ENCODE measurements at places on chromosomes 4 and X.

GRCh38 chr4:7074426-7074825 lies 6.6 kb upstream of the GRPEL1 start:
- no peak for DNase-seq

GRCh38 chr4:53598483-53598882 lies 7.2 kb upstream of the LNX1 start:
- DNase-seq: no peak

GRCh38 chr4:1200425-1201035 lies 28.1 kb upstream of the SPON2 start:
- DNase-seq: no peak

DNA sequence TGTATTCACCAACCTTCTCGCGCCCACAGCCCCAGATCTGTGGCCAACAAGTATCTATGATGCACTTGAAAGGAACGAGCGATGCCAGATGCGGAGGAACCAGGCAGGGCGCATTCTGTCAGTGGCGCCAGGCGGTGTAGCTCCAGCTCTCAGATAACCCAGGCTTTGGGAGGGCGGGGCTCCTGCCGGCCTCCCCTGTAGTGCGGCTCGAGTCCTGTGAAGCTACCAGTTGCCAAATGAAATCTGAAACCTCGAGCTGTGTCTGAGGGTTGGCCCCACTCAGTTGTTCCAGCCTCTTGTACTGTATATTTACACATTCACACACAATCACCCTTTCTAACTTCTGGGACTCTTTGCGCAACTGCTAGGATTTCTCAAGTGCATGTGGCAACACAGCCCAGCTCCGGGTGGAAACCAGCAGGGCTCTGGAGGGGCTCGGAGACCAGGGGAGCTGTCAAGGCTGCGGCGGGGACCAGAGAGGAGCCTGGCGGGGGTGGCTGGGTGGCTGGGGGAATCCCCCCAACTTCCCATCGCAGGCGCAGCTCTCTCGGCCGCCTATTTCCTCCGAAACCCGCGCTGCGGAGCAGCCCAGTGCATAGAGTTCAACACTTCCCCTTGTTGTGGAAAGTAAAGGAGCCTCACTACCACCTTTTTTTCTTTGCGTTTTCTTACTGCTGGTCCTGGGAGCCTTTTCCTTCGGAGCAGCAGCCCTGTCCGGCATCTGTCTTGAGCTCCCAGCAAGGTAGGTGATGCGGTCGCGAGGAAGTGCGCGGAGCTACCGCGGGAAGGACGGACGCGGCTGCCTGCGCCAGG lies at the start of gene ARHGAP24:
TSS of gene ARHGAP24 (plus strand) at position 333 of the 813 bp plus-strand sequence.
- DNase-seq: peak; percentile 95

DNA sequence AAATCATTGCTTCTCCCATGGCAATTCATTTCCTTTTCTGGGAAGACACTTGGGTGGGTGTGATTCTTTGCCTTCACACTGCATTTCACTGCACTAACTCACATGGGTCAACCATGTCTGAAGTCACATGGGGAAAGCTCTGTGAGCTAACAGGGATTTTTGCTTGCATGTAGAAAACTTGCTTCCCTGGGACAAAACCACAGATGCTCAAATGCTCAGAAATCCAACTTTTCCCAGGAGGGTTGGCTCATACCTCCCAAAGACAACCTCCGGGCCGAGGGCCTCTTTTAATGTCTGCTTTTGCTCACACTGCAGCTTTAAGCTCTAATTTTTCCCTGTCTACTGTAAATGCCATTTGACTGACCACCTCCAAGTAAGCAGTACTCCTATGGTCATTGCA lies 1695.2 kb downstream of the STIM2 start:
- no peak for DNase-seq

GRCh38 chrX:152822383-152823086 lies 8.0 kb downstream of the CETN2 start:
- no peak for DNase-seq

- DNase-seq: no peak
These were observed at the start of gene ADGRL3 for GRCh38 chr4:61200187-61200915. Gene ADGRL3 (plus strand): TSS chr4:61200326.

GRCh38 chrX:105375816-105376215 lies 155.3 kb upstream of the TEX13A start:
- no peak for DNase-seq

DNA sequence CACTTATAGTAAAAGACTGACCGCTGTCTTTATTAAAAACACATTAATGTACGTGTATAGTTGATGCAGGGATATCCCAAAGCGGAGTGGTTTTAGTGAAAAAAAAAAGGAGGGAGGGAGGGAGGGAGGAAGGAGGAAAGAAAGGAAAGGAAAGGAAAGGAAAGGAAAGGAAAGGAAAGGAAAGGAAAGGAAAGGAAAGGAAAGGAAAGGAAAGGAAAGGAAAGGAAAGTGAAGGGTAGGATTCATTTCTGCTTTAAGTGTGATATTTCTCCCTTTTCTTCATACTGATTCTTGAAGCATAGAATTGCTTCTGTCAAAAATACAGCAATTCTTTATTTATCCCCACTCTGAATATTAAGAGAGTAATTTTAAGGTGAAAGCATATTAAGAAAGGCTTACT lies 504.9 kb downstream of the PPP4R3C start:
- DNase-seq: no peak

GRCh38 chr4:117702353-117702752 lies 331.9 kb upstream of the NDST3 start:
- DNase-seq: no peak

- DNase-seq: no peak
These were observed 4.6 kb upstream of the KANTR start for GRCh38 chrX:53089224-53089842.

DNA sequence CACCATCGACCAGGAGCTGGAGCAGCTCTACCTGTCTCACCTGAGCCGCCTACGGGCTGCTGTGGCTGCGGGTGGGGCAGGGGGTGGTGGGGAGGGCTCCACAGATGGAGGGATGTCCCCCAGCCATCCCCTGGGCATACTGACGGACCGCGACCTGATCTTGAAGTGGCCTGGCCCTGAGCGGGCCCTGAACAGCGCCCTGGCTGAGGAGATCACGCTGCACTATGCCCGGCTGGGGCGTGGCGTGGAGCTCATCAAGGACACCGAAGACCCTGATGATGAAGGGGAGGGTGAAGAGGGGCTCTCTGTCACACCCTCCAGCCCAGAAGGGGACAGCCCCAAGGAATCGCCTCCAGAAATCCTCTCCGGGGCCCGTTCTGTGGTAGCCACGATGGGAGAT lies 16.5 kb downstream of the PPP1R3F start:
- DNase-seq: no peak

DNA sequence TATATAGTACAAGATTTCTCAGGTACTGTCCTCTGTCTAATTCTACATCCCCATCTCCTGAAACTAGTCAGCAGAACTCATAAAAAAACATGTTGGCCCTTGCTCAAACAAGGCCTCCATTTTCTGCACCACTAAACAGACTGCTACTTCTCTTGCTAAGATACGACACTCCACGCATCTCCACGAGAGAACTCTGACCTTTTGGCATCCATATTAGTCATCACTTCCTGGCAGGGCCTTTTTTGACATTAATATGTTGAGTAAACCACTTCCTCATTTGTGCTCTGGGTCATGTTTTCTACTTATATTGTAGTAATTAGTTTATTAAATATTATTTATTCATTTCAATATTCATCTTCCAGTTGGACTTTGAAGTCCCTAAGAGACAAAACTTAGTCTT lies 65.6 kb downstream of the DCAF8L1 start:
- no peak for DNase-seq

DNA sequence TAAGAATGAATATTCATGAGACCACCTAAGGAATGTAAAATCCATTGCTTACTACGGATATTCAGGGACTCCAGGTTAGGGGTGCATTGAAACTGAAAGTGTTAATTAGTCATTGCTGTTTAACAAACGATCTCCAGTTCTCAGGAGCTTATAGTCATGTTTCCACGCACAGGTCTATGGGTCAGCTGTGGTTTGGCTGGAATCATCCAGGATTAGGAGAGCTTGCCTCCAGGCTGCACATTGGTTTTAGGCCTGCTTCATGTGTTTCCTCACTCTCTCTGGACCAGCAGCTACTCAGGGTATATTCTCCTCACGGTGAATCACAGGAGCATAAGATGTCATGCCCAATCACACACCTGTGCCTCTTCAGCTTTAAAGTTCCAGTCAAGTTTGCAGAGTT lies 98.9 kb downstream of the ATXN3L start:
- no peak for DNase-seq

DNA sequence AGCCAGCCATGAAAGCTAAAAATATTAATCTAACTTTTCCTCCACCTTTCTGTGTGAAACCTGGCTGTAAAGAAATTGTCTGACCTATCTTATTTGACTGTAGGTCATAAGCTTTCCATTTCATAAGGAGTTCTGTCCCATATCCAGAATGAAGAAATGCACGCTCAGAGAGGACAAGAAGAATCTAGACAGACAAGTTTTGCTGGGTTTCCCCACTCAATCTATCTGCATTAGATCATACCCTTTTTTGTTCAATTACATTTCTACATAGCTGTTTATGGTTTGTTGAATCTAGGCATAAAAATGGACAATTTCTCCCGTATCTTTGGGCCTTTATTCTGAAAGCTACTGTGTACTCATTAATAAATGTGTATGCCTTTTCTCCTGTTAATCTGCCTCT lies 1495.1 kb downstream of the C4orf33 start:
- no peak for DNase-seq

DNA sequence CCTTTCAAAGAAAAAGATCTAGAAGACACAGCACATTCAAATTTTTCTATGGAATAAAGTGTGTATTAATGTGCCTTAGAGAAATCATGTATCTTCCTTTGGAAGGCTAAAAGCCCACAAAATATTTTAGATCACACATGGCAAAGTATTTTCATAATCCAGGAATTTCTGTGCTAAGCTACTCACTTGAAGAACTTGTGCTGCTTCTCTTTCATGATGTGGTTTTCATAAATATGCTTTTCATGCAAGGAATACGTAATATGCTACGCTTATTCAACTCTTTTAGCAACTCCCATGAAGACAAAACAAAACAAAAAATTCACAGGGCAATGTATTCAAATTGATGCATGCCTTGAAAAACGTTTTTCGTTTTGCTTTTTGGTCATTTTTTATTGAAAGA lies 125.6 kb downstream of the ARHGAP24 start:
- no peak for DNase-seq

- no peak for DNase-seq
These were observed 72.3 kb upstream of the TNMD start for GRCh38 chrX:100512471-100512870.

DNA sequence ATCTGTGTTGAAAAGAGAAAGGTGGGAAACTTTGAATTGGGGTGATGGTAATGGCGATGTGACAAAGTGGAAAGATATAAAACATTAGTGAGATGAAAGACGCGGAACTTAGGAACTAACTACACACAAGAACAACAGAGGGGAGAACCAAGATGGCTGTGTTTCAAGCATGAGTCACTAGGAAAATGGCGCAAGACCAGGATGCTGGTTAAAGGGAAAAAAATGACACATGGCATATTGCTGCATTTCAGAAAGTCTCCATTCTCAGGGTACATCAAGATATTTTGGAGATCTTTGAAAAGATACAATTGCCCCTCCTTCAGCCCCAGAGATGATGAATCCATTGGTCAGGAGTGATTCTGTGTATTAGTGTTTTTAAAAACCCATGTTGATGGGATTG lies 164.4 kb downstream of the FBXO8 start:
- no peak for DNase-seq

- DNase-seq: no peak
These were observed 127.6 kb downstream of the EIF4E start for GRCh38 chr4:98801259-98801725.

- DNase-seq: no peak
These were observed 51.4 kb downstream of the SGMS2 start for GRCh38 chr4:107876099-107876498.

DNA sequence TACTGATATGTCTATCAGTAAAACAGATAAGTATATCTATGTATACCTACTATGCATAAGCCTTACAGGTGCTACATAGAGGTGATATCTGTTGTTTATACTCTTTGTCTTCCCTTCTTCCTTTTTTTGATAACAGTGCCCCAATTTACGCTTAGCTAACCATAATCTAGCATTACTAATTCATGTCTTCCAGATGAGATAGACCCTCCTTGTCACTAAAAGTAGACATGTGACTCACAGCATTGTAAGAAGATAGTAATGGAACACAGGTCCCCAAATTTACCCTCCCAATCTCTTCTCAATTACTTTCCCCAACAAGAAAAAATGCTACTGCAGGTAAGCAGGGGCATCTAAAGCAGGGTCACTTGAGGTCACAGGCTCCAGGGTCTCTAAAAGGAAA lies 7.9 kb upstream of the NFKB1 start:
- DNase-seq: no peak

- no peak for DNase-seq
These were observed 15.1 kb upstream of the NKX3-2 start for GRCh38 chr4:13559413-13559812.

DNA sequence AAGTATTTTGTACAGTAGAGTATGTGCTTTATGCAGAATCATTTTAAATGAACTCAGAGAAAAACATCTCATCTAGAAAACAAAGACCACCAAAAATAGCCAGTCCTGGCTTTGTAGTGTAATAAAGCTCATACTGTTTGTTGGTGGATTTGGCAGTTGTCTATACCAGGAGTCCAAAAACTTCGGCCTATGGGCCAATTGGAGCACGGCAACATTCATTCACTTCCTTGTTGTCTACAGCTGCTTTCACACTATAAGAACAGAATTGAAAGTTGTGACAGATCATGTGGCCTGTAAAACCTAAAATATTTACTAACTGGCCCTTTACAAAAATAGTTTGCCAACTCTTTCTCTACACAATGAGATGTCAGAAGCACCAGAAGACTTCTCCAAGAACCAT lies 5.3 kb downstream of the FBXW7 start:
- no peak for DNase-seq

DNA sequence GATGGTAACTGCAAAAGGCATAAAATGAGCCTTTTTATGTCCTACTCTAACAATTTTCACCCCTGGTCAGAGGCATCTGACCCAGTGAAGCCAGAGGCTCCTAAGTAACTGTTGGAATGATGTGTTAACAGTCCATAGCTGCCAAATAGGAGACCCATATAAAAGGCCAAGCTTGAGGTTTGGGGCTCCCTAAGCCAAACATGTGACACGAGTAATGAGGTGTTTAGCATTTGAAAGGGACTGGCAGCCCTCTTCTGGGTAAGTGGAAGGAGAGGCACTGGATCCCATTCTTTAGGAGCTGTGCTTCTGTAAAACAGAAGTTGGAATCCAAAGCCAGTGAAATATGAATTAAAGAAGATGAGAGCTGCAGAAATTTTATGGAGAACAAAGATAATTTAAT lies 100.6 kb upstream of the PNPLA4 start:
- no peak for DNase-seq

GRCh38 chr4:165700855-165701254 lies 172.2 kb upstream of the TLL1 start:
- DNase-seq: peak; percentile 12

GRCh38 chrX:112025753-112026152 lies 56.8 kb downstream of the TRPC5 start:
- DNase-seq: no peak

GRCh38 chr4:105624530-105624929 lies 72.1 kb downstream of the ARHGEF38 start:
- no peak for DNase-seq

DNA sequence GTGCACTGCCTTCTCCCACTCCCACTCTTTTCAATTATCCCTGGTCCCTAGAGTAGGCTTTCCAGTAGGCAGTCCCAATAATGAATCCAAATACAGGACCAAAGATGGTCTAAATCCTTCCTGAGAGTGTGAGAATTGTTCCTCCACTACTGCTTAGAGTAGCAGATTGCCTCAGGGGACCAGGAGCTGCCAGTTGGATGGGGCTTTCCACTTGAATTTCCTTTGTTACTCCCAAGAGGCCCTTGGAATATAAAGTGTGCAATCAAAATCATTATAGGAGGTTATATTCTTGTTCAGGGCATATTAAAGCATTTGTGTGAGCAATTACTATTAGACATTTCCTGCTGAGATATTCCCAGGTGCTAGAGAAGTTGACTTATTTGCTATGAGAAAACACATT lies 156.6 kb upstream of the TLL1 start:
- DNase-seq: no peak

Data from HepG2 (cell line).